HS-27A (cell line): ENCODE measurements at places on chromosomes 1 and 21.

DNA sequence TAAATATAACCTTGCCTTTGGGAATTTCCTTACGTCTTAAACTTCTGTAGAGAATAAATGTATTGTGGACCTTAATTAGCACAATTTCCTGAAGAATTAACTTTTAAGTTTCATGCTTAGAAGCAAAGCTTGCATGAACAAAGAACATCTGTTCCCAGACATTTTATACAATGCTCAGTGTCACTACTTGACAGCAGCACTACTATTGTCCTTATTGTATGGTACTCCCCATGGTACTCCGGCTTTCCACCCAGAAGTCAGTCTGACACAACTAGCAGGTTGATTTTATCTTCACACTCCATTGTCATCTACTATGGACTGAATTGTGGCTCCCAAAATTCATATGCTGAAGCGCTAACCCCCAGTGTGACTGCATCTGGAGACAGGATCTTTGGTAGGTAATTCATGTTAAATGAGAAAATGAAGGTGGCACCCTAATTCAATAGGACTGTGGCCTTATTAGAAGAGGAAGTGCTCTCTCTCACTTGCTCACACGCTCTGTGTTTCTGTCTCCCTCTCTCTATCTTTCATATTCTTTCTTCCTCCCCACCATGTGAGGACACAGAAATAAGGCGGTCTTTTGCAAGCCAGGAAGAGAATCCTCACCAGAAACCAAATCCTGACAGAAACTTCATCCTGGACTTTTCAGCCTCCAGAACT, 10.7 kb upstream of the OR2B11 start:
- no peak for DNase-seq

DNA sequence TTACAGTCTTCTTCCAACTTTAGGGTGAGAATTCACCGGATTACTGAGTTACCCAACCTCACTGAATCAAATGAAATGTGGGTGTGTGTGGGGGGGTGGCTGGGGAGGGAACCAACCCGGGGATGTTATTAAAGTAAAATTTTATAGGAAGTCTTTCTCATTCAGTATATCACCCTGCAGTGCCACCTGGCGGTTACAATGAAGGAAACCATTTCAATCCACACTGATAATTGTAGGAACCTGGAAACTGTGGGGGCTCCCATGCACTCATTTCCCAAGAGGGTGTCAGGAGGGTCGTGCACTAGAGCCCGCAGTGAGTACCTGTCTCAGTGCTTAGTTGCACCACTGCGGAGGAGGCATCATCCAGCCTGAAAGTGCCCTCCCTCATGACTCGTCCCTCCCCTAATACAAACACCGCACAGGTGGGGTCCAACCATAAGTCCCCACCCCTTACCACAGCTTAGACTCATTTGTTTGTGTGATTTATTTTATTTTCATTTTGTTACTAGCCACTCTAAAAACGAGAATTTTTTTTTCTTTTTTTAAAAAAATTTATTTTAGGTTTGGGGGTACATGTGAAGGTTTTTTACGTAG, 29.1 kb upstream of the IGSF5 start:
- peak; percentile 9 for DNase-seq

- DNase-seq: no peak
These were observed 3.8 kb downstream of the PHGDH start for GRCh38 chr1:119715542-119715941.

DNA sequence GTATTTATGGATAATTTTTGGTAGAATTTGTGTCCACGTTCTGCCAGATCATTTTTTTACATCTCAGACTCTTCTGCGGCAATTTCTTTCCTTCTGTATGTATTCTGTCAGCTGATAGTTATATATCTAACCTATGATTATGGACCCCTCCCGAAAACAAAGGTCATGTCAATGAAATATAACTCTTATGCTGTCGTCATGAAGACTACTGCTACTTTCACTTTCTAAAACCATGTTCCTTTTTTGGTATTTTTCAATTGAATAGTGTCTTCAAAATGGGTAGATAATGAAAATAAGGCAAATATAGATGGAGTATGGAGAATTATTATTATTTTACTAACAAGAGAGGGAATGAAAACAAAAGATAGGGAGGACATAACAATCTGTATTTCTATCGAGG, 3.2 kb downstream of the ANGPTL1 start:
- no peak for DNase-seq

DNA sequence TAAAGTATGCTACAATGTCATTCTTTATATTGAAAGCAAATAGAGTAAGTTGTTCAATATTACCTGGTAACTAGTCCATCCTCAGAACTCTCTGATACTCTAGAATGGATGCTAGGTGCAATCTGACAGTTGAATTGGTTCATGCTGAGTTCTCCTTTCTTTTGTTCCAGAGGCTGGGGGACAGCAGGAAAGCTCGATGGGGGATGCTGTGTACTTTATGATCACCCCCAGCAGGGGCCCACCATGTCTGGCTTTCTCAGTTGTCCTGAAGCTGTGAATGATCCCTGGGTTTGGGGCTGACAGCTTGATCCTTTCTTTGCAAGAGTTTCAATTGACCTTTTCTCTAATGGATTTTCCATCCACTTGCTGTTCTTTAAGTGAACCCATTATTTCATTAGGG, 22.5 kb downstream of the FMN2 start:
- DNase-seq: no peak

DNA sequence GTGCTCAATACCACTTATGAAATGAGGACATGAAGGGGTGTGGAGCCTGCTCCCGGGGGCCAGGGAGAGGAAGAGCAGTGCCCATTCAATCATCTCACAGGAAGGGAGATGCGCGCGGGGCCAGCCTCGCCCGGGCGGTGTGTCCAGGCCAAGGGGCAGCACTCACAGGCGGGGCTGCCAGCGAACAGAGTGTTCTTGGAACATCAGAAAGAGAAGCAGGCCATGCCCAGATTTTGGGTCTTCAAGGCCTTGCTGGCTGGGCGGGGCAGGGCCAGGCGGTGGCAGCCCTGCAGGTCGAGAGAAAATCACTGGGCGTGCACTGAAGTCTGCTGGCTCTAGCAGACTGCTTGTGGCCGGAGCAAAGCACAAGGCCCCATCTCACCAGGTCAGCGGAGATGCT, 168.6 kb downstream of the PRDM16 start:
- no peak for DNase-seq

GRCh38 chr21:43740497-43741156, 21.7 kb downstream of the PDXK start:
- no peak for DNase-seq

DNA sequence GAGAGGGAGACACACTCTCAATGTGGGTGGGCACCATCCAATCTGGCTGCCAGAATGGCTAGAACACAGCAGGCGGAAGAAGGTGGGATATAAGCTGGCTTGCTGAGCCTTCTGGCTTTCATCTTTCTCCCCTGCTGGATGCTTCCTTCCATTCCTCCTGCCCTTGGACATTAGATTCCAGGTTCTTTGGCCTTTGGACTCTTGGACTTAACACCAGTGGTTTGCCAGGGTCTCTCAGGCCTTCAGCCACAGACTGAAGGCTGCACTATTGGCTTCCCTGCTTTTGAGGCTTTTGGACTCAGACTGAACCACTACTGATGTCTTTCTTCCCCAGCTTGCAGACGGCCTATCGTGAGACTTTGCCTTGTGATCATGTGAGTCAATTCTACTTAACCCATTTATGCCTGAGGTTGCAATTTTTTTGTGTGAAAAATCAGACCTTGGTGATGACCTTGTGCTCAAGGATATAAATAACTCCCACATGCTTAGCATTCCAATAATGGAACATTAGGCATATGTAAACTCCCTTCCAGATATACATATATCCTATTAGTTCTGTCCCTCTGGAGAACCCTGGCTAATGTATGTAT, 56.7 kb upstream of the CD55 start:
- DNase-seq: no peak

DNA sequence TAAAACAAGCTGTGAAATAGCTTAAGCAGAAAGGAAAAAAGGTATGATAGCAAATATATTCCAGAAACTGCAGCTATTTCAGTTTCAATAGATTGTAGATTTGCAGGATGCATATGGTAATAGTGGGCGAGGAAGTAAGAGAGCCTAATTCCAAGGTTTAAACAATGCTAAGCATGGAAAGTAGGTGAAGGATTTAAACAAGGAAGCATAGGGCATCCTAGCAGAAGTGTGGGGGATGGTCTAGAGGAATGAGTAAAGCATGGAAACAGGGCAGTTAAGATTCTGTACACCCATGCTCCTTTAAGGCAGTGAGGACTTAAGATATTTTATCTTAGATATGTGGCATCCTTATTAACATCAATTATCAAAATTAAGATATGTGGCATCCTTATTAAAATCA, 2.6 kb downstream of the IVNS1ABP start:
- DNase-seq: no peak

DNA sequence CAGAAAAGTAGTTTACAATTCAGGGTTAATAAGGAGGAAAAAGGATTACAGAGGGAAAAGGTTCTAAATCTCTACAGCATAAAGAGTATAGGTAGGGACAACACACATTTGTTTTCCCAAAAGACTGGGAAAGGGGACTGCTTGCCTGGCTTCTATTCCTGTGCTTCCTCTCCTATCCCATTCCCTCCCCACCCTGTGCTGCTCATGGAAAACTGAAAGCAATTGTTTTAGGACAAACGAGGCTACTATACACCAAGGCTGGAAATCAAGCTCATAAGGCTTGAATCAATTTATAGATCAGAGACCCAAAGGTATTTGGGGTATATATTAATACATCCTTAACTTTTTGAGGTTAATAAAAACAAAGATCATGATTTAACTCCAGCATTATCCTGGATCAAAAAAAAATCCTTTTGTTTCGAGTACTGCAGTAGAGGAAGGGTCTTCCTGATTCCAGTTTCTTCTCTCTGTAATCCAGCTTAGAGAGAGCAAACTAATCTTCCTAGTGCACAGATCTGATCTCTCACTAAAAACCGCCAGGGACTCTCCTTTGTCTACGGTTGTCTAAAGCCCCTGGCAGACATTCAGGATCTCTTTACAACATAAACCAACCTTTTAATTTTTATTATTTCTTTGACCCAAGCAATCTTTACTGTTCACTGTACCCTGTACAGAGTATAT, 37.4 kb upstream of the A3GALT2 start:
- DNase-seq: no peak

- no peak for DNase-seq
These were observed 173.0 kb downstream of the GABPA start for GRCh38 chr21:25907573-25908275.
